Cardiac atrium fibroblast (primary cell): ENCODE measurements at places on chromosomes 7 and 10. TPM values are rescaled to one million over a fixed set of nuclear protein-coding genes. Genes with fewer than 3 reads are reported as not detected.

Gene PTPRN2
- 3.4 and 4.2 TPM in 2 replicates for total RNA-seq

Gene PGAM2
- total RNA-seq = 1.3 TPM in 1 of 2 replicates, not detected in the other

Gene CCL24
- not detected in 2 replicates for total RNA-seq

Gene NME8
- total RNA-seq = not detected in 2 replicates

Gene GPRIN2
- not detected in 2 replicates for total RNA-seq

Gene CDH23
- 0.18 TPM in 1 of 2 replicates, not detected in the other for total RNA-seq

Gene DPCD
- total RNA-seq = 38.6 and 45.8 TPM in 2 replicates

Gene AOAH
- not detected in 2 replicates for total RNA-seq

Gene KAT6B
- total RNA-seq = 13.1 and 13.5 TPM in 2 replicates

Gene FRMD4A
- 11.8 and 17.7 TPM in 2 replicates for total RNA-seq

Gene ZMIZ1
- 19.1 and 24.3 TPM in 2 replicates for total RNA-seq

Gene HPSE2
- total RNA-seq = not detected in 2 replicates

Gene IFIT2
- total RNA-seq = 3.6 and 6.5 TPM in 2 replicates

Gene LIPN
- not detected in 2 replicates for total RNA-seq

Gene CFTR
- not detected in 2 replicates for total RNA-seq

Gene LAMB4
- total RNA-seq = 0.16 and 0.36 TPM in 2 replicates

Gene FHIP2A
- 21.7 and 27.5 TPM in 2 replicates for total RNA-seq

Gene CNPY1
- not detected in 2 replicates for total RNA-seq

Gene FAM25A
- total RNA-seq = not detected in 2 replicates

Gene TSPAN33
- total RNA-seq = 0.65 TPM in 1 of 2 replicates, not detected in the other

Gene PLXNA4
- total RNA-seq = 9.2 and 15.4 TPM in 2 replicates

Gene HOXA7
- total RNA-seq = not detected in 2 replicates

Gene SPAM1
- not detected in 2 replicates for total RNA-seq

Gene LIPJ
- total RNA-seq = not detected in 2 replicates

Gene PDK4
- total RNA-seq = 42.9 and 115 TPM in 2 replicates

Gene CEP55
- total RNA-seq = 9.0 and 9.6 TPM in 2 replicates

Gene GIMAP7
- not detected in 2 replicates for total RNA-seq

Gene PAX4
- not detected in 2 replicates for total RNA-seq

Gene AKR1B15
- not detected in 2 replicates for total RNA-seq

Gene ADCYAP1R1
- not detected in 2 replicates for total RNA-seq

Gene LIPM
- not detected in 2 replicates for total RNA-seq

Gene PRSS37
- not detected in 2 replicates for total RNA-seq

Gene MLXIPL
- 1.5 TPM in 1 of 2 replicates, not detected in the other for total RNA-seq

Gene SP8
- total RNA-seq = not detected in 2 replicates

Gene APBB1IP
- 0.16 and 0.18 TPM in 2 replicates for total RNA-seq

Gene TRIM73
- 0.16 and 0.36 TPM in 2 replicates for total RNA-seq

Gene CALHM2
- total RNA-seq = 71.3 and 87.0 TPM in 2 replicates

Gene GNA12
- total RNA-seq = 33.6 and 37.7 TPM in 2 replicates

Gene GIMAP5
- 1.3 TPM in 1 of 2 replicates, not detected in the other for total RNA-seq

Gene IKZF1
- total RNA-seq = not detected in 2 replicates

Gene CYP2C18
- not detected in 2 replicates for total RNA-seq

Gene MEOX2
- total RNA-seq = 0.81 and 1.8 TPM in 2 replicates

Gene GDF2
- total RNA-seq = not detected in 2 replicates

Gene VENTX
- total RNA-seq = not detected in 2 replicates

Gene DRGX
- not detected in 2 replicates for total RNA-seq

Gene SDK1
- 0.72 and 1.9 TPM in 2 replicates for total RNA-seq

Gene MYOZ1
- not detected in 2 replicates for total RNA-seq

Gene AEBP1
- total RNA-seq = 28.5 and 75.8 TPM in 2 replicates

Gene SPDYE5
- total RNA-seq = not detected in 2 replicates

Gene IL15RA
- 9.1 and 16.4 TPM in 2 replicates for total RNA-seq
